ENCODE measurements at places on chromosomes 3 and 15. TPM values are rescaled to one million over a fixed set of nuclear protein-coding genes. Genes with fewer than 3 reads are reported as not detected.

Gene POLQ
- total RNA-seq = under 0.01 TPM

Gene CHP1
- total RNA-seq = 108 TPM

Gene SSUH2
- 0.32 TPM for total RNA-seq

Gene PRTG
- 1.9 TPM for total RNA-seq

Gene C15orf62
- under 0.01 TPM for total RNA-seq

- H3K4me3 ChIP-seq = no peak overlapping the region
- no peaks in the 10 kb centered on the region for H3K4me1 ChIP-seq
- no peaks in the 10 kb centered on the region for H3K27me3 ChIP-seq
Measured at GRCh38 chr15:48006031-48006511, 114.7 kb upstream of the SLC24A5 start.

DNA sequence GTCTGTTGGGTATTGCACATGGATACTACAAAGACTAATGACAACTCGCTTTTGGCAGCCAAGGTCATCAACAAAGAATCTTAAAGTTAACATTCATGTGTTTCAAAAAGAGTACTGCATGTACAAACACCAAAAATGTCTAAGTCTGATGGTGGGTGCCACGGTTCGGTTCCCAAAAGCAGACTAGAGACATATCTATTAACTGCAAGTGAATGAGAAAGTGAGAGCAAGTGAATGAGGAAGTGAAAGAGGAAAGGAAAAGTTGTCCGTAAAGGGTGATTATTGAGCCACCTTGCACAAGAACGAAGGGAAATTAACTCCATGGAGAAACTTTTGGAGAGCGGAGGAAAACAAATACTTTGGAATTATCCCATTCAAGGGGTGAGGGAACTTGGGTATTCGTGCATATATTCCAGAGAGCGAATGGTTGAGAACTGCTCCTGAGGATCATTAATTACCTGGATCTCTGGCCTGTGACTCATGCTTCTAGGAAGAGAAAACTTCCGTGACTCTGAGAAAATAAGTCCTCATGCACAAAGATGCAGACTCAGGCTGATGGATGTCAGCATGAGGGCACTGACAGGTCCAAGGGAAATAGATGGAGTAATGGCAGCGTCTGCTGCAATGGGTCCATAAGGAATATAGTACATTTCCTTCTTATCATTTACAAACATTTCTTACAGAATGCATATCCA, 336.5 kb upstream of the TGFBR2 start:
- peaks cover 27% of the 10 kb centered on the region for H3K4me1 ChIP-seq
- H3K27me3 ChIP-seq = no peaks in the 10 kb centered on the region
- no peak overlapping the region for H3K4me3 ChIP-seq
- peak overlapping the region; percentile 10 for H3K27ac ChIP-seq
- no peak for DNase-seq

DNA sequence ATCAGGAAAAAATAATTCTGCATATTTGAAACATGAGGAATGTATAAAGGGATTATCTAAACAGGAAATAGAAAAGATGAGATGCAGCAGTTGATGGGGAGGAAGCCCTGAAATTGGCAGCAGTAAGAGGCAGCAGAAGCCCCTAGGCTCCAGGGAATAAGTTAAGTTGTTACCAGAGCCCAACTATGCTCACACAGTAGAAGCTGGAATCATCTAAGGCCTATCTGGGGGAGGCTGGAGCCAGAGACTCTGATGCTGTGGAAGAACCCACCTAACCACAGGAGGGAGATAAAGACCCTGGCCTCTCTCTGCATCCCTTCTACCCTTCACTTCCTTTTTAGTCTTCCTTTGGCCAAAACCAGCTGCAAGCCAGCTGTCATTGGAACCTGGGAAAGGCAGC, 519.7 kb downstream of the DIPK2A start:
- H3K27me3 ChIP-seq = no peaks in the 10 kb centered on the region
- no peak for DNase-seq
- no peak overlapping the region for H3K4me3 ChIP-seq
- H3K36me3 ChIP-seq = no peaks in the 10 kb centered on the region

DNA sequence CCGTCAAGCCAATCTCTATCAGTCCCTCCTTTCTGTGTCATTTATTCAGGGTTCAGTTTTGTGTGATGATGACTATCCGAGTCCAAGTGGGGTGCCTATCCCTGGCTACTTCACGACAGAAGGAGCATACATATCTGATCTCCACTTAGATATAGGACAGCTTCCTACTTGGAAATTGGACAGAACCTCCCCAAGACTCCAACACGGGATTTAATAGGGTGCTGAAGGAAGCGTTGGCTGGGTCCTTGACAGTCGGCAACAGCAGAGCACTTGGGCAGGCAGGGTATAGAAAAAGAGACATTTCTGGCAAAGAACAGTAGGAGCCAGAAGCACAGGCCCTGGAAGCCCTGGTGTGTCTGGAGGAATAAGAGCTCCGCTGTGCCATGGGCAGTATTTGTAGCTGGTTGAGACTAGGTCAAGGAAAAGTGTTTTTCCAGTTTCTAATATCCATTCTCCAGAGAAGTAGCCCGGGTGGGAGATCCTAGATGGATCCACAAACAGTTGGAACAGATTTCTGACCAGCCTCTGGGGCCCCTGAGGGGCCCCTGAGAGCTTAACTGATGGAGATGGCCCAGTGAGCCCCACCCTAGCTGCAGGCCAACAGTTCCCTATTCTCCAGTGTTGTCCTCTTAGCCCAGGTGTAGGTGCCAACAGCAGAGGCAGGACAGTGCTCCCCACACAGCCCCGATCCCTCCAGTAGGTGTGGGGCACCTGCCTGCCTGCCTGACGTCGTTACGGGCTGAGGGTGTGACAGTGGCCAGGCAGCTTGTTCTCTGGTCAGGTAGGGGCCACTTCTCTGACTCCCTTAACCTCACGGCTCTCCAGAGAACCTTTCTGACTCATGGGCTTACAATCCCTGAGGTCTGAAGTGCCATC, 130.8 kb downstream of the CHCHD6 start:
- H3K4me3 ChIP-seq = no peak overlapping the region
- no peaks in the 10 kb centered on the region for H3K27me3 ChIP-seq
- no peaks in the 10 kb centered on the region for H3K36me3 ChIP-seq
- DNase-seq = peak; percentile 21

GRCh38 chr3:182258538-182259177, 534.6 kb upstream of the ATP11B start:
- H3K36me3 ChIP-seq = no peaks in the 10 kb centered on the region
- peaks cover 4% of the 10 kb centered on the region for H3K27me3 ChIP-seq
- no peak for DNase-seq
- H3K4me1 ChIP-seq = no peaks in the 10 kb centered on the region
- H3K4me3 ChIP-seq = no peak overlapping the region

DNA sequence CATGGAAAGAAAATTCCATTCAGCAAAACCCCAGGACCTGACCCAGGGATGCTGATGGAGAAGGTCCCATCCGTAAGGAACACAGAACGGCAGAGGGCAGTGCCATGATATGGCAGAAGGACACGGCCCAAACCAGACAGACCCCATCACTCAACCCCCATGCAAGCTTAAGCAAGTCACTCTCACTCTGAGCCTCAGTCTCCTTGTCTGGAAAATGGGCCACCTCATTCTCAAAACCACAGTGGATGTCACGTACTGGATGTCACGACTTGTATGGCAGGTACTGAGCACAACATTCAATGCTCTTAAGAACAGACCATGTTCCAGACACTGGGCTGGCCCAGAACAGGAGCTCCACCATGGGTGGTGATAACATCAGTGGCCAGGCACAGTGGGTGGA, 90.4 kb downstream of the NUP210 start:
- no peak overlapping the region for H3K4me3 ChIP-seq
- DNase-seq = no peak
- H3K4me1 ChIP-seq = no peaks in the 10 kb centered on the region

DNA sequence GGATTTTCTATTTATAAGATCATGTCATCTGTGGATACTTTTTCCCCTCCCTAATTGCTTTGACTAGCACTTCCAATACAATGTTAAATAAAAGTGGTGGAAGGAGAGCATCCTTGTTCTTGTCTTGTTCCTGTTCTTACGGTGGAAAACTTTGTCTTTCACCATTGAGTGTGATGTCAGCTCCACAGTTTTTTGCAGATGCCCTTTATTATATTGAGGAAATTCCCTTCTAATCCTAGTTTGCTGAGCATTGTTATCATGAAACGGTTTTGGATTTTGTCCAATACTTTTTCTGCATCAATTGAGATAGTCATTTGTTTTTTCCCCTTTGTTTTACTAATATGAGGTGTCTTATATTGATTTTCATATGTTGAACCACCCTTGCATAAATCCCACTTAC, 19.9 kb upstream of the IL20RB start:
- peaks cover 49% of the 10 kb centered on the region for H3K4me1 ChIP-seq
- no peaks in the 10 kb centered on the region for H3K27me3 ChIP-seq
- H3K36me3 ChIP-seq = no peaks in the 10 kb centered on the region
- H3K4me3 ChIP-seq = no peak overlapping the region
- H3K27ac ChIP-seq = peak overlapping the region; percentile 42

GRCh38 chr15:36742696-36743095, 163.3 kb downstream of the CDIN1 start:
- H3K4me3 ChIP-seq = no peak overlapping the region
- peaks cover 10% of the 10 kb centered on the region for H3K36me3 ChIP-seq
- no peak overlapping the region for H3K27ac ChIP-seq
- H3K27me3 ChIP-seq = no peaks in the 10 kb centered on the region

GRCh38 chr15:25687689-25688088, 175.4 kb downstream of the ATP10A start:
- peaks cover 10% of the 10 kb centered on the region for H3K36me3 ChIP-seq
- no peak overlapping the region for H3K4me3 ChIP-seq
- no peak for DNase-seq
- no peak overlapping the region for H3K27ac ChIP-seq
- H3K27me3 ChIP-seq = no peaks in the 10 kb centered on the region

DNA sequence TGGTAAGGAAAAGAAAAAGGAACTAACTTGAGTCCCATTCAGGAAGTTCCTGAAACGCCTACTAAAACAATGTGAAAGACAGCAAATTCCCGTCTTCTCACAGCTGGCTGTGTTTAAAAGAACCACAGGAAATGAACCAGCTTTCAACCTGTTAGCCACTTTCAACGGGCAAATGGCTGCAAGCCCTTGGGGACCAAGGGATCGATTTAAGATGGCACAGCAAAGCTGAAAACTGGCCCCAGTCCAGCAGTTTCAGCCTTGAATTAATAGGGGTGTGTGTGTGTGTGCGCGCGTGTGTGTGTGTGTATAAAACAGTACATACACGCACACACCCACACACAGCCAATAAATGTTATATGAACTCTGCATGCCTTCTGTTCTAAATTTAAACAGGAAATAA, 168.7 kb upstream of the TMCO5A start:
- DNase-seq = no peak
- no peak overlapping the region for H3K27ac ChIP-seq
- no peak overlapping the region for H3K4me3 ChIP-seq
- H3K4me1 ChIP-seq = no peaks in the 10 kb centered on the region
- H3K36me3 ChIP-seq = no peaks in the 10 kb centered on the region
- no peaks in the 10 kb centered on the region for H3K27me3 ChIP-seq

- H3K36me3 ChIP-seq = no peaks in the 10 kb centered on the region
- DNase-seq = peak; percentile 68
- H3K4me3 ChIP-seq = no peak overlapping the region
- H3K27ac ChIP-seq = no peak overlapping the region
Measured at GRCh38 chr3:142934128-142934886, 29.2 kb downstream of the PAQR9 start.

DNA sequence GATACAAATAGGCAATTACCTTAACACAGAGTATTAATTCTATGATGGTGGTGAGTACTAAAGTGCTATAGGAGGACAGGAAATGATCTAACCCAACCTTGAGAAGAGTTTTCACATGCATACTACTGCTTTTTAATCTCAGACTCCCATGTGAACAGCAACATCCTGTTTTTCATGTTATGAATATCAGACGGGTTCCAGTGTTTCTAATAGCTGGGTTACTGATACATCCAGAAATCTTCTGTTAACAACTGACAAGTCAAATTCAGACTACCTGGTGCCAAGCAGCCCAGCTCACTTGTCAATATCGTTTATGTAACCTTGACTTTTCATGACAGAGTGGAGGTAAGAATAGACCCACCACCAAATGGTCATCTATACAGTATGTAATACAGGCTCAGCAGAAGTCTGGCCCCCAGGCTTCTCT, 220.2 kb upstream of the COL8A1 start:
- no peaks in the 10 kb centered on the region for H3K36me3 ChIP-seq
- DNase-seq = no peak
- no peak overlapping the region for H3K4me3 ChIP-seq
- H3K4me1 ChIP-seq = no peaks in the 10 kb centered on the region
- no peak overlapping the region for H3K27ac ChIP-seq

- H3K4me1 ChIP-seq = no peaks in the 10 kb centered on the region
- H3K27ac ChIP-seq = no peak overlapping the region
- DNase-seq = no peak
- H3K27me3 ChIP-seq = no peaks in the 10 kb centered on the region
Measured at GRCh38 chr15:83092309-83092976, 15.0 kb upstream of the TM6SF1 start.

DNA sequence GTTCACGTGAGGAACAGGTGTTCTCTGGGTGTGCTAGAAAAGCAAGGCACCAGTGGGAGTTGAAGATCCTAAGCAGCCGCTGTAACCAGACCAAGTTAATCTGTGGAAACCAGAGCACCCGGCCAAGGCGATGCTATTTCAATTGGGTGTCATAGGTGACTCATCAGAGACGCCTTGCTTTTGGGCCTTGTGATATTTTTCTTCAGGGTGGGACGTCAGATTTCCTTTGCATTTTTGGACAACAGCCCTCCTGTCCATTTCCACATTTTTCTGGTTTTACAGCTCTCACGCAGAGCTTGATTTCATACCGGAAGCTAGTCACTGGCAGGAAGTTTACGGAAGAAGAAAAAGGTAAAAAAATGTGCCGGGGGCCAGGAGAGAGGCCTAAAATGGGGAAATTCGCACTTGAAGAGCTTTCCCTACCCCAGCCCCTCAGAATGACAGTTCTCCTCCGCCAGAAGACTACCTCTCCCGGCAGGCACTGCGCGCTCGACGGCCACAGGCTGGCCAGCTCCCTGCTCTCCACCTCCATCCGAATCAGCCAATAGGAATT, 471 bp upstream of the KBTBD8 start:
- H3K27me3 ChIP-seq = no peaks in the 10 kb centered on the region
- peaks cover 9% of the 10 kb centered on the region for H3K4me1 ChIP-seq
- peak overlapping the region; percentile 88 for H3K4me3 ChIP-seq

GRCh38 chr15:39585871-39586301, 5.0 kb downstream of the THBS1 start:
- peak overlapping the region; percentile 90 for H3K4me3 ChIP-seq
- no peaks in the 10 kb centered on the region for H3K27me3 ChIP-seq
- no peak for DNase-seq
- peak overlapping the region; percentile 93 for H3K27ac ChIP-seq
- peaks cover 93% of the 10 kb centered on the region for H3K4me1 ChIP-seq
- peaks cover 89% of the 10 kb centered on the region for H3K36me3 ChIP-seq

GRCh38 chr3:24088782-24089181, 143.7 kb downstream of the NR1D2 start:
- no peak for DNase-seq
- H3K4me1 ChIP-seq = no peaks in the 10 kb centered on the region
- H3K4me3 ChIP-seq = no peak overlapping the region
- H3K27me3 ChIP-seq = no peaks in the 10 kb centered on the region
- H3K27ac ChIP-seq = no peak overlapping the region

Measured in esophagus muscularis mucosa (tissue), 4 donors.